ENCODE measurements at places on chromosomes 6 and 20. TPM values are rescaled to one million over a fixed set of nuclear protein-coding genes. Genes with fewer than 3 reads are reported as not detected.

Gene ULBP2
- total RNA-seq, result 8.0 TPM

Gene KCNS1
- total RNA-seq, result 0.33 TPM

Gene C6orf132
- 0.65 TPM for total RNA-seq

Gene FIG4
- 11.8 TPM for total RNA-seq

Gene RFX6
- not detected for total RNA-seq

Gene MYO6
- total RNA-seq, result 36.1 TPM

Gene SIGLEC1
- total RNA-seq, result not detected

Gene IL17F
- total RNA-seq, result not detected

Gene RIOK1
- total RNA-seq, result 16.9 TPM

Gene CST7
- not detected for total RNA-seq

Gene RBCK1
- total RNA-seq, result 93.7 TPM

Gene NCR2
- not detected for total RNA-seq

Gene THBS2
- 2.0 TPM for total RNA-seq

Gene ARG1
- not detected for total RNA-seq

Gene SNX14
- total RNA-seq, result 90.5 TPM

Gene WFDC10B
- not detected for total RNA-seq

Gene GPLD1
- total RNA-seq, result 0.19 TPM

Gene GRM1
- total RNA-seq, result not detected

Gene C6orf15
- 0.33 TPM for total RNA-seq

Gene SLC52A3
- under 0.01 TPM for total RNA-seq

Gene ZNF391
- 1.6 TPM for total RNA-seq

Gene SUMO4
- total RNA-seq, result 2.4 TPM

Gene NKAIN2
- total RNA-seq, result not detected

Gene DEFB132
- not detected for total RNA-seq

Gene EDN1
- total RNA-seq, result 379 TPM

Gene GABRR2
- total RNA-seq, result 0.67 TPM

Gene ATRN
- total RNA-seq, result 42.5 TPM

Gene DAAM2
- 0.10 TPM for total RNA-seq

Gene MLIP
- 18.7 TPM for total RNA-seq

Gene NEURL2
- total RNA-seq, result 5.6 TPM

Gene APCDD1L
- 0.38 TPM for total RNA-seq

Gene LST1
- total RNA-seq, result 0.48 TPM

Gene GHRH
- not detected for total RNA-seq

Gene CDSN
- under 0.01 TPM for total RNA-seq

Gene SRMS
- not detected for total RNA-seq

Gene FABP7
- not detected for total RNA-seq

Gene WFDC13
- not detected for total RNA-seq

Gene QRSL1
- 10.1 TPM for total RNA-seq

Gene KCNK5
- not detected for total RNA-seq

Gene HUS1B
- total RNA-seq, result 0.98 TPM

Gene CAP2
- total RNA-seq, result 0.48 TPM

Gene RGS17
- 3.4 TPM for total RNA-seq

Data from vein endothelial cell (primary cell).